ENCODE measurements at places on chromosomes 7 and 10.

GRCh38 chr7:108079276-108079647 is 50.9 kb downstream of the LAMB4 start:
- DNase-seq = no peak

DNA sequence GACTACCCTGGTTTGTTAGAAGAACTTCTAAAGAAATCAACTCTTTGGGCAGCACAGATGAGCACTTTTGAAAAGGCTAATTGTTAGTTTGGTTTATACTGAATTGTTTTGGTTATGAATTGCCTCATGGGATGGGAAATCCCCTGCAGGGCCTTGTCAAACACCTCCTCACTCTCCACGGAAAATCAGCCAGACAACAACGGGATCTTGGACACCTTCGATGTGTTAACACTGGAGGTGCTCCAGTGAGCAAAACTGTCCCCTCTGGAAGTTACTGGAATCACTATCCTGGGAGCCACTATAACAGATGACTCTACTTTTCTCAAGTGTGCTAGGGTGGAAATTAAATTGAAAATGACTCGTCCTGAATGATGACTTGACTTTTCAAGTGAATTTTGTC is 38.7 kb downstream of the CDK6 start:
- no peak for DNase-seq

- no peak for DNase-seq
Observed at GRCh38 chr10:42984761-42985325, 92.0 kb upstream of the RET start.

- DNase-seq = no peak
Observed at GRCh38 chr7:69744026-69744425, 145.8 kb downstream of the AUTS2 start.

DNA sequence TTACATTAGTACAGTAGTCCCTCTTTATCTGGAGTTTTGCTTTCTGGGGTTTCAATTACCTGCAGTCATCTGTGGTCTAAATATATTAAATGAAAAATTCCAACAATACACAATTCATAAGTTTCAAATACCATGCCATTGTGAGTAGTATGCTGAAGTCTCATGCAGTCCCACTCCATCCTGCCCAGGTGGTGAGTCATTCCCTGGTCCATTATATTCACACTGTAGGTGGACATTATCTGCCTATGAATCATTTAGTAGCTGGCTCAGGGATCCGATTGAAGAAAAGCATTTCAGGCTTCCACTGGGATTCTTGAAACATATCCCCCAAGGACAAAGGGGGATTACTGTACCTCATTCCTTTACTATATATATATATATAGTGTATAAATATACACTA is 298.2 kb upstream of the GALNT17 start:
- no peak for DNase-seq

DNA sequence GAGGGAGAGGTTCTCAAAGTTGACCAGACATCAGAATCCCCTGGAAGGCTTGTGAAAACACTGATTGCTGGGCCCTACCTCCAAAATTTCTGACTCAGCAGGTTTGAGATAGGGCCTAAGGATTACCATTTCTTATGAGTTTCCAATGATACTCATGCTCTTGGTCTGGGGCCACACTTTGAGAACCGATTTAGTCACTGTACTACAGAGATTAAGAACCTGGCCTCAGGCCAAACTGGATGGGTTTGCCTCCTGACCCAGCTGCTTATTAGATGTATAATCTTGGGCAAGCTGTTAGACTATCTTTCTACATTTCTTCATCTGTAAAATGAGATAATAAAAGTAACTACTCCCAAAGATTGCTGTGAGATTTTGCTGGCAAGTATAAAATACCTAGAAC is 77.1 kb upstream of the SCIN start:
- DNase-seq = no peak
